ENCODE measurements at places on chromosomes 16 and 17.
A peak's percentile ranks its signal among the peaks of the same experiment; 100 is the strongest.

GRCh38 chr17:77233635-77234334 is 93.0 kb downstream of the SEC14L1 start:
- DNase-seq: no peak

DNA sequence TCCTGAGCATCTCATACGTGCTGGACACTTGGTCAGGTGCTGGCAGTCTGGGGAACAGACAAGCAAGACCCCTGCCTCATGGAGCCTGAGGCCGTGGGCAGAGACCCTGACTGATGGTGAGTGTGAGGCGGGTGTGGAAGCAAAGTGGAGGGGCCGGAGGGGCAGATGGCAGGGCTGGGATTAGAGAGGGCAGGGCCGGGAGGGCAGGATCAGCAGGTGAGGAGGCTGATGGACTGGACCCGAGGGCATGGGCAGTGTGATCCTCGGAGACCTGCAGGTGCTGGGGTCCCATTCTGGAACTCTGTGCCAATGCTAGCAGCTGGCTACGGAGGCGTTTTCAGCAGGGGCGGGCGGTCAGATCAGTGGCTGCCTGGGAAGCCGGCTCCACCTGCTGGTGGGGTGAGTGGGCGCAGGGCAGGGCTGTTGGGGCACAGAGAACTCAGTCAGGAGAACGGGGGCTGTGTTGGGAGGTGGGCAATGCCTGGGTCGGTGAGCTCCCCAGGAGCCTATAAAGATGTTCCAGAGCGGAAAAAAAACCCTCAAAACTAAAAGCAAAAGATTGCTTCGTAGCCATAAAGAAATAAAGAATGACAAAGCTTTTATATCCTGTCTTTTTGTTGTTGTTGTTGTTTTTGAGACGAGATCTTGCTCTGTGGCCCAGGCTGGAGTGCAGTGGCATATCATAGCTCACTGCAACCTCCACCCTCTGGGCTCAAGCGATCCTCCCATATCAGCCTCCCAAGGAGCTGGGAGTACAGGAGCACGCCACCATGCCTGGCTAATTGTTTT is 8.9 kb upstream of the C16orf74 start:
- DNase-seq: no peak

DNA sequence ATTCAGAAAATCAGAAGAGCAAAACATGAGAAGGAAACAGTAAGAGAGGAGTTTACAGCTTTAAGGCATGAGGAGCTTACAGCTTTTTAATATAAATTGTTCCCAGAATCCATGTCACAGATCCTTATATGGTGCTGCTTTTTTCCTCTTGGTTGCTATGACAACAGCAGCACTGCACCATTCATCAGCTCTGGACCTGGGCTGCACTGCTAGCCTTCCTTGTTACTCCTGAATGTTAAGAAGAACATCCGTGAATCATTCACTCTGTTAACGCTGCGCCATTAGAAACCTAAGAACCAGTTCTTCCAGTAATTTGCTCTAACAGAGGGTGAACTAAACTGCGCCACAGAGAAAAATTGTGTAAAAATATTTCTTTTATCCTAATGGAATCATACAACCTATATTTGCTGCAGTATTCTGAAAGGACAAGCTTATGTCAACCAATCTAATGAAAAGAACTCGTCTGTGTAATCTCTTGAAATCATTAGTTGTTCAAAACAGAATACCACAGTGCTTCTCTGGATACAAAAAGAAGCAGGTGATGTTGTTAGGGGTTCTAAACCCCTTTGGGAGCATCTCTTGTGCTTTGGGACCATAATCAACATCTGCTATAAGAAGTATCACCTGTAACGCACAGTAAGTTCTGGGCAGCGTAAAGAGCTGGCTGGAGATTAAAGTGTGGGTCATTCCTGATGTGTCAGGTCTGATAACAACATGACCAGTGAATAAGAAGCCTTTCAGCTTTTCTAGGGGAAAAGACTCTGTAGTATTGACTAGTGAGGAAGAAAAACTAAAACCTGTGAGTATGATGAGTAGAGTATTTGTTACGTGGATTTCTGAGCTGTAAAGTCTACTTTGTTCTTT is 151.2 kb downstream of the TANC2 start:
- DNase-seq: no peak

GRCh38 chr16:4350365-4350786 is 745 bp downstream of the PAM16 start:
- DNase-seq: no peak

DNA sequence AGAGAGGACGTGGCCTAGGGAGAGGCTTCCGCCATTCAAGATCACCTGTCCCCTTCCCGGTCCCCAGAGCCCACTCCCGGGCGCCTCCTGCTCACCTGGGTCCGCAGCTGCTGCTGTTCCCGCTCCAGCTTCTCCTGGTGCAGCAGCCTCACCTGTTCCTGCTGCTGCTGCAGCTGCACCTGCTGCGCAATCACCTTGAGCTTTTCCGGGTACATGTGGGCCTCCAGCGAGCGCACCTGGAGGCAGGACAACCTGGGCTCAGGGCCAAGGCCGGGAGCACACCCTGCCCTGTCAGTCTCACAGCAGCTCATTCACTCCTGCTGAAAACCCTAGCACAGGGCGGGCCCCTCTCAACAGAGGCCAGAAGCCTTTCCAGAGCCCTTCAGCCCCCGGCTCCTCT is 12.5 kb downstream of the TFAP4 start:
- DNase-seq: peak; percentile 81

- no peak for DNase-seq
Observed at GRCh38 chr16:3730161-3731125, 13.1 kb upstream of the TRAP1 start.

GRCh38 chr16:12253731-12254130 is 277.2 kb downstream of the SNX29 start:
- DNase-seq: no peak

DNA sequence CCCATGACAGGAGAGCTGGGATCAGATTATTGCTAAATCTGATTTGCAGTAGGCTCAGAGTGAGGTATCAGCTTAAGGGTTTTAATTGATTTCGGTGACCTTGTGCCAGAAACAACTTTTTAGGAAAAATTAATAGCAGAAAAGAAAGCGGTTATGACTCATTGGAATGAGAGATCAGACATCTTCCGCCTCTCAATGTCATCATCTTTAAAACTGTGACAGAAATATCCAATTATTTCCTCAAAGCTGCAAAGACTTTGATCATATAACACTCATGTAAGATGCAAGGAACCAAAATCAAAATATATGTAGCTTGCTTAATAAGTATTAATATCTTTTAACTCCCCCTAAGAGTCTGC is 190.1 kb upstream of the FOXF1 start:
- DNase-seq: no peak

- DNase-seq: no peak
Observed at GRCh38 chr16:72355561-72355960, 183.6 kb upstream of the PMFBP1 start.

DNA sequence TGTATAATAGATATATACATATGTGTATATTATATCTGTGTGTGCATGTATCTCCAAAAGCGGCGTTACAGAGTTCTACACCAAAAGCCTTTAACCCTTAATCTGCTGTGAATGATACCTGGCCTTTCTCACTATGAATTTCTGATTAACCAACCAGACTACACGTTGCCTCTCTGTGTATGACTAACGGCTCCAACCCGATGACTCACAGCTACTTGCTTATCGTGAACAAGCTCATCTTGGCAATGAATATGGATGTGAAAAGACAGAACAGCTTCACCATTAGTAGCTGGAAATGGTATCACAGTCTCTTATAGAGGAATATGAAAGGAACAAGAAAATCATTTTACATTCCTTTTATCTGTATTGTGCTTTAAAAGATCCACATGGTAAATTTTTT is 23.8 kb upstream of the ARHGAP44 start:
- DNase-seq: no peak

Data from NCI-H2081 treated with DMSO at 0.1 percent for 48 hours (cell line).